CD8-positive, alpha-beta T cell (primary cell): ENCODE measurements at places on chromosomes 1 and 21. TPM values are rescaled to one million over a fixed set of nuclear protein-coding genes. Genes with fewer than 3 reads are reported as not detected.

Gene AGT
- not detected for total RNA-seq

DNA sequence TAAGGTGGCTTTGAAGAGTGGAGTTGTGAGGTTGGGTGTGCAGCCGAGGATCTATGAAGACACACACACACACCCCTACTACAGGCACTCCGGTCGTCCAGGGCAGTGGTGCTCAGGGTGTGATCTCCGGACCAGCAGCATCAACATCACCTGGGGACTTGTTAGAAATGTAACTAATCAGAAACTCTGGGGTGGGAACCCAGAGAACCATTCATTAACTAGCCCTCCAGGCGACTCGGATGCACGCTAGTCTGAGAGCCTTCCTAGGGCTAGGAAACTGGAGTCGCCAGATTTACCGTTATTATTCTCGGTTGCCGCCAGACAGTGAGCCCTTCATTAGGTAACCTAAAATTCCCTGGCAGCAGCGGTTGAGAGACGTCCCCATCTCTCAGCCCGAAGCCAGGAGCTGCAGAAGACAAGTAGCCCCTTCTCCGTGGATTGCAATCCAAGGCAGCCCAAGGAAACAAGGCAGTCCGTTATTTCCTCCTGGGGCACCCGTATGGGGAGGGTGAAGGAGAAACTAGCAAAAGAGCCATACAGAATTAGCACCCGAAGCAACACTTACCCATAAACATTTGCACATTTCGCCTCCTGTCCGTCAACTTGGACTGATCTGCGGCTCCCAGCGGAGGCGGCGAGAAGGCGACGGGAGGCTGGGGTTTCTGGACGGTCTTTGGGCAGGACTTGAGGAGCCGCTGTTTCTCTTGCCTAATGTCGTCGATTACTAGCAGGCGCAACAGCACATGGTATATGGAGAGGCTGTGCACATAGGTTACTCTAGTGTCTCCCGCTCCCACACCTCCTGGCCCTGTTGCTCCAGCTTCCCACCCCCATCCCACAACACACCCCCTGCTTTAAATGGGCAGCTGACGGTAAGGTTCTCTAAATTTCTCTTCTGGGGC is 2.9 kb upstream of the CCN1 start:
- no peak for DNase-seq

GRCh38 chr1:1517973-1518620 is 6.1 kb downstream of the ATAD3A start:
- no peak for DNase-seq

DNA sequence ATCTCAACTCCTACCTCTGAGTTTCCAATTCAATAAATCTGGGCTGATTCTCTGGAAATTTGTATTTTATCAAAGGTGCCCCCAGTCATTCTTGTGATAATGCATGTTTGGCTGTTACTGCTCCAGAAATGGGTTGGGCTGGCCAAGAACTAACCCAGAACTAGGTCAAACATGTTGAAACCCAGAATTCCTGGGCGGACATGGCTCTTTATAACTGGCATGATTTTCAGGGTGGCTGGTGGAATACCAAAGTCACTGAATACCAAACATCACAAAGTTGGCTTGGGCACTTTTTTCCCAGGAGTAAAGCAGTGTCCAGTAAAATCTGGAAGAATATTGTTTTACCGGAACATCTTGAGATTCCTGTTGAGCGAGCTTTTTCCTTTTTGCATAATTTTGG is 89.4 kb upstream of the S1PR1 start:
- no peak for DNase-seq

DNA sequence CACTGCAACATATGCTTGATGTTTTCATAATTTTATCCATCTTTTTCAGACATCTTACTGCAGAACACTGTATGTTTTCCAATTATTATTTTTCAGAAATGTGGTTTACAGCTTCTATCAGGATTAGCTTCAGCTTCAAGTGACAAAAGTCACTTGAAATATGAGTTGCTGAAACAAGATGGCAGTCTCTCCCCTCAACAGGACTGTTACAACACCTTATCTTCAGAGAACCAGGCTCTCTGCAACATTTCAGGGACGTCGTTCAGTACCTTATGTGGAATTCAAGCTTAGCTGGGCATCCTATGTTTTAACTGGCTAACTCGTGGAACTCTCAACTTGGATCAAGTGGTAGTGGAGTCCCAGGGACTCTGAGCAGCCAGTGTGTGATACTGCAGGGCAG is 2.0 kb upstream of the UBE2G2 start:
- no peak for DNase-seq

GRCh38 chr1:11923827-11924113 is 2.5 kb downstream of the KIAA2013 start:
- no peak for DNase-seq

- no peak for DNase-seq
Observed at GRCh38 chr1:197441999-197442414, 174.0 kb downstream of the CRB1 start.

- no peak for DNase-seq
Observed at GRCh38 chr1:12745126-12745991, 641 bp upstream of the CFAP107 start.
